ENCODE measurements at places on chromosomes 6 and 20.

DNA sequence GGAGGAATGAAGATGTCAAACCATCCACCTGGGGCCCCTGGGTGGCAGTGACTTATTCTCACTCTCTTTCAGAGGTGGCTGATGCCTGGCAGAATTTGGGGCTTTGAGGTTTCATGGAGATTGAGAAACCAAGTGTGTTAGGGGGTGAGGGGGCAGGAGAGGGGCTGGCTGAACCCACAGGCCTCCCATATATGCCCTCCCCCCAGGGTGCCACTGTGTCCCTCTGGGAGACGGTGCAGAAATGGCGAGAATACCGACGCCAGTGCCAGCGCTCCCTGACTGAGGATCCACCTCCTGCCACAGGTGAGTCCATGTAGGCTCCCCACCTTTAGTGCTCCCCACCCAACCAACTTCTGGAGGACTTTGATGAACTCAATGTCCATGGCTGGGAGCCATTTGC is 7.6 kb downstream of the GLP1R start:
- H3K4me1 ChIP-seq: no peaks in the 10 kb centered on the region
- H3K27me3 ChIP-seq: peaks cover 27% of the 10 kb centered on the region
- no peak overlapping the region for H3K4me3 ChIP-seq
- DNase-seq: no peak
- H3K27ac ChIP-seq: no peak overlapping the region

DNA sequence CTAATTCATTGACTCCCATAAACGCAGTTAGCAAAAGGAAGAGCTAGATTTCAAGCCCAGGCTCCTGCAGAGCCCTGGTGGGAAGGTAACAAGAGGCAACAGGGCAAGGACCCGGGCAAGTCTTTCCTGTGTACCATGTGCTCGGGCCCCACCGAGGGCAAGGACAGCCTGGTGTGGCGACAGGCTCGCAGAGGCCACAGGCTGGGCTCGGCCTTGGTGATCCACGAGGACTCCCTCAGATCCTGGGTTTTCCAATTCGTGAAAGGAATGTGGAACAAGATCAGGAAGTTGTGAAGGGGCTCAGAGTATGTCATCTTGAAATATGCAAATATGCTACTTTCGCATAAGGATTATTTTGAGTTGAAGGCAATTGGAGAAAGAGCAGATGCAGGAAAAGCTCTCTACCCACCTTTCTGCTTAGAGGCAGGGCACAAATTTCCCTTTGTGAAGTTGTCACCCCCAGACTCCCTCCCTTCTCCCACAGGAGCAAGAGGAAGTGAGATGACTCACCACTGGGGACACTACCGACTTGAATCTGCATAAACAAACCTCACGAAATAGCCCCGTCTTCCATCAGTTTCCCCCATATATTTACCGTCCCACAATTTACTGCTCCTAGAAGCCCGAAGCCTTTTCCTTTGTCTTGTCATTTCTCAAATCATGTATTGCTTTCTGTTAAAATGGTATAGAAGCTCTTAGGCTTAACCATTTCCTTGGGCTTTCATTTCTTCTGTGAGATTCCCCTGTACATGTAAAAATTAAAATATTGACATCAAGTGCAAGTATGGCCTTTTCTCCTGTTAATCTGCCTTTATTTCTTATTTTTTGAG is 79.0 kb downstream of the PSMG4 start:
- no peaks in the 10 kb centered on the region for H3K4me1 ChIP-seq
- no peak for DNase-seq
- H3K36me3 ChIP-seq: no peaks in the 10 kb centered on the region
- no peaks in the 10 kb centered on the region for H3K27me3 ChIP-seq
- H3K27ac ChIP-seq: peak overlapping the region; percentile 30
- no peak overlapping the region for H3K4me3 ChIP-seq

- peaks cover 30% of the 10 kb centered on the region for H3K36me3 ChIP-seq
- H3K27me3 ChIP-seq: no peaks in the 10 kb centered on the region
- peaks cover 48% of the 10 kb centered on the region for H3K4me1 ChIP-seq
- peak overlapping the region; percentile 81 for H3K27ac ChIP-seq
These were observed 451 bp downstream of the DNAJC5 start for GRCh38 chr20:63895202-63895951.

- H3K36me3 ChIP-seq: peaks cover 41% of the 10 kb centered on the region
- H3K27me3 ChIP-seq: no peaks in the 10 kb centered on the region
- H3K4me3 ChIP-seq: no peak overlapping the region
These were observed 34.0 kb downstream of the NCOA6 start for GRCh38 chr20:34791289-34792020.

- no peak overlapping the region for H3K4me3 ChIP-seq
- peak; percentile 66 for DNase-seq
- H3K27me3 ChIP-seq: no peaks in the 10 kb centered on the region
These were observed 31.1 kb upstream of the CST7 start for GRCh38 chr20:24917797-24918578.

- DNase-seq: no peak
- H3K27me3 ChIP-seq: no peaks in the 10 kb centered on the region
- H3K4me3 ChIP-seq: no peak overlapping the region
- H3K27ac ChIP-seq: peak overlapping the region; percentile 21
- H3K36me3 ChIP-seq: no peaks in the 10 kb centered on the region
These were observed 19.0 kb upstream of the BLOC1S5 start for GRCh38 chr6:8082954-8083858.

GRCh38 chr6:113067612-113068275 is 720.6 kb downstream of the RFPL4B start:
- H3K27ac ChIP-seq: no peak overlapping the region
- H3K27me3 ChIP-seq: no peaks in the 10 kb centered on the region

GRCh38 chr20:52484438-52484837 is 292.9 kb upstream of the ZFP64 start:
- no peak overlapping the region for H3K4me3 ChIP-seq
- H3K4me1 ChIP-seq: no peaks in the 10 kb centered on the region
- H3K36me3 ChIP-seq: no peaks in the 10 kb centered on the region
- H3K27me3 ChIP-seq: no peaks in the 10 kb centered on the region

DNA sequence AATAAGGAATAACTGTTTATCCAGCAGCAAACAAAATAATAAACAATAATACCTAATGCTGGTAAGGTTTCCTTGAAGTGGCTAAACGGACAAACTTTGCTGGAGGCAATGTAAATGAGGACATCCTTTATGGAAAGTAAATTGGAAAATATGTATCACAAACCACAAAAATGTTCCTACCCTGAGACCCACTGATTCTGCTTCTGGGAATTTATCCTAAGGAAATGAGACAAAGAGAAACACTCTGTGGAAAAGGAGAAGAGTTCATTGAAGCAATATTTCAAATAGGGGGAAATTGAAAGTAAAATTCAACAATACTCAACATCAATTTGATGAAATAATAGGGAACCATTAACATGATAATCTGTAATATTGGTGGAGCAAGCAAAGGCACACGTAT is 37.9 kb downstream of the MAFB start:
- H3K4me3 ChIP-seq: no peak overlapping the region
- H3K36me3 ChIP-seq: no peaks in the 10 kb centered on the region
- H3K27ac ChIP-seq: no peak overlapping the region
- H3K27me3 ChIP-seq: no peaks in the 10 kb centered on the region
- no peak for DNase-seq

Measured in tibial nerve (tissue), 4 donors.